ENCODE measurements at places on chromosomes 7 and 10.

GRCh38 chr7:75738975-75739795, 444 bp upstream of the HIP1 start:
- peak; percentile 95 for DNase-seq

DNA sequence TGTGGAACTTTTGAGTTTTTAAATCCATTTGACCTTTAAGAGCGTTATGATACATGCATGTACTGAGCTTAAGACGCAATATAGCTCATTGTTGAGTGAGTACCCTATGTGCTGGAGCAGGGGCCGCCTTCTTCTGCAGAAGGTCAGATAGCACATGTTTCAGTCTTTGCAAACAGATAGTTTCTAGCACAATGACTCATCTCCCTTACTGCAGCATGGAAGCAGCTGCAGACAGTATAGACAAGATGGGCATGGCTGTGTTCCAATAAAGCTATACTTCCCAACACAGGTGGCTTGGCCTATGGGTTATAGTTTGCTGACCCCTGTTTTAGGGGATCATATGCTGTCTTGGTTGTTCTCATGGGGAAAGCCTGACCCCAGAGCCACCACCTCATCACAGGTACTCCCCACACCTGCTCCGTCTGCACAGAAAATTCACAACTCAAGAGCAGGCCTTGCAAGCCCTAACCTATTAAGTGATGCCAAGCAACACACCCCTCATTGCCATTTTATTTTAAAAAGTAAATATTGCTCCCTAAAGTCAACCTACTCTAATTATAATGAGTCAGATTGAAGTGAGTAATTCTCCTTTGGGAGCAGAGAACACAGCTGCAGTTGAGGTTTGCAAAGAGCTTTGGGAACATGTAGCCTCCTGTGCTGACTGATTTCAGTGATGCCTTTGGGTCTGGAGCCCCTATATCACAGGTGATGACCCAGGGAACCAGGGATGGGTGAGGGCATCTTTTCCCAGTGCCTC, 330.1 kb downstream of the PAXIP1 start:
- no peak for DNase-seq

GRCh38 chr10:128568990-128569945, 443.0 kb upstream of the MKI67 start:
- DNase-seq: no peak

- DNase-seq: no peak
These were observed 22.8 kb downstream of the CALML3 start for GRCh38 chr10:5547681-5547930.

- no peak for DNase-seq
These were observed 54.5 kb upstream of the CD36 start for GRCh38 chr7:80583901-80584300.

DNA sequence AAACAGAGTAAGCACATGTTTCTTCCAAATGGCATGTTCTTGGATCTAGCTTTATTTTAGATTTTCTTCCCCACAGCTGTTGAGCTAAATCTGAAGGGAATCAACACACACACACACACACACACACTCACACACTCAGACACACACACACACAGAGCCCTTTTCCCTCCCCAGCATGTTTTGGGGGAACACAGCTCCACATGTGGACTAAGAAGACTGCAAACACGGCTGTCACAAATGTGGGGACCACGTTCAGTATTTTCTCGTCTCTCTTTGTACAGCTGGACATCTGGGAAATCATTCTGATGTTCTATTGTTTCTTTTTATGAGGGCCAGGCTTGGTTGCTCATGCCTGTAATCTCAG, 116.3 kb downstream of the ABLIM1 start:
- no peak for DNase-seq

GRCh38 chr10:121237718-121238117, 360.5 kb downstream of the FGFR2 start:
- DNase-seq: no peak

- DNase-seq: no peak
These were observed 261.6 kb downstream of the CNTNAP2 start for GRCh38 chr7:146378196-146378595.

- DNase-seq: no peak
These were observed 97.7 kb upstream of the TCF7L2 start for GRCh38 chr10:112852306-112852705.

- peak; percentile 55 for DNase-seq
These were observed 972 bp downstream of the PAOX start for GRCh38 chr10:133379801-133380666.

DNA sequence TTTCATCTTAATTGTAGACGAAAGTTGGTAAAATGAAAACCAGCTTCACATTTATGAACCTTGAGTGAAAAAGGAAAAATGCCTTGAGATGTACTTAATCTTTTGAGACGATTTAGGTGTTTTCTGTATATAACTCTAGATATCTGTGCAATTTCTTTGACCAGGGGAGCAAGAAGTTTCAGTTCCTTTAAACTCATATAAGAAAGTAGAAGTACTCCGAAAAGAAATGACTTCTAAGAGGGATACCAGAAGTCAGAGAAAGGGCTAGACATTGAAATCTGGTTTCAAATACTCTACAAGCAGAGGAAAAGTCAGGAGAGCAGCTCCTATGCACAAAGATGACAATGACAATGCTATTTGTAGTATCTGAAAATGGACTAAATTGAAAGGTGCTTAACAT, 303.7 kb downstream of the BAMBI start:
- no peak for DNase-seq

GRCh38 chr7:83289419-83289993, 126.8 kb upstream of the PCLO start:
- DNase-seq: no peak

- DNase-seq: no peak
These were observed 8.5 kb upstream of the RSBN1L start for GRCh38 chr7:77687747-77688144.

DNA sequence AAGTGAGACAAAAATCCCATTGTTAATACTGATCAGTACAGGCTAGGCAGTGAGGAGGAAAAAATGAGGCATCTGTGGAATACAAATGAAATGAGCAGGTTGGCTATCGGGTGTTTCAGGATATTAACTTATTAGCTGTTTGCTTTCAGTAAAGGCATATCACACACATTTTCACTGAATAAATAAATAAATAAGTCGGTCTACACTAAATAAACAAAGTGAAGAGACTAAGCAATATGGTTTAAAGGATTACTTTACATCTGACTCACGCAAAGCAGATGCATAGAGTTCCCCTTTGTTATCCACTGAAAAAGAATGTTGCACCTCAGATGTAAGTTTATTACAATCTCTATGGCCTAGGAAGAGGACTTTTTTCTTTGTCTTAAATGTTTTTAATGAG, 6.3 kb upstream of the SEMA3A start:
- no peak for DNase-seq

DNA sequence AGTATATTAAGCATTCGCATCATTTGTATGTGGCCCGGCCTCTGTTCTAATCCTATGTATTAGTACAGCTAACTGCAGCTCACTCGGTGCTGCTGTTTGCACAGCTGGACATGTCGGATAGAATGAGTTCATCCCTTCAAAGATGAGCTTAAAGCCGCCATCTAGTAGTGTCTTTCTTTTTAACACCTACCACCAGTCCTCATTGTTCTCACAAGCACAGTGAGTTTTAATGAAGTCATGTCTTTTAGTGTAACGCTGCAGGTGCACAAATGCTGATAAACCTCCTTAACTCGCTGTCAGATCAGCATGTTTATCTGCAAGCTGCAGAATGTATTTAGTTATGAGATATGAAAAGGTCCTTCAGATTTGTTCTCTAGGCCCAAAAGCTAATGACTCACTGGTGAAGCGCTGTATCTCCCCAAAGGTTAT, 247.5 kb downstream of the MTERF1 start:
- DNase-seq: no peak

GRCh38 chr7:19145434-19146115, 354 bp upstream of the FERD3L start:
- no peak for DNase-seq

- DNase-seq: no peak
These were observed 28.2 kb downstream of the ARHGAP21 start for GRCh38 chr10:24695452-24695851.

- no peak for DNase-seq
These were observed 549.6 kb downstream of the HTR7 start for GRCh38 chr10:90308223-90308622.

DNA sequence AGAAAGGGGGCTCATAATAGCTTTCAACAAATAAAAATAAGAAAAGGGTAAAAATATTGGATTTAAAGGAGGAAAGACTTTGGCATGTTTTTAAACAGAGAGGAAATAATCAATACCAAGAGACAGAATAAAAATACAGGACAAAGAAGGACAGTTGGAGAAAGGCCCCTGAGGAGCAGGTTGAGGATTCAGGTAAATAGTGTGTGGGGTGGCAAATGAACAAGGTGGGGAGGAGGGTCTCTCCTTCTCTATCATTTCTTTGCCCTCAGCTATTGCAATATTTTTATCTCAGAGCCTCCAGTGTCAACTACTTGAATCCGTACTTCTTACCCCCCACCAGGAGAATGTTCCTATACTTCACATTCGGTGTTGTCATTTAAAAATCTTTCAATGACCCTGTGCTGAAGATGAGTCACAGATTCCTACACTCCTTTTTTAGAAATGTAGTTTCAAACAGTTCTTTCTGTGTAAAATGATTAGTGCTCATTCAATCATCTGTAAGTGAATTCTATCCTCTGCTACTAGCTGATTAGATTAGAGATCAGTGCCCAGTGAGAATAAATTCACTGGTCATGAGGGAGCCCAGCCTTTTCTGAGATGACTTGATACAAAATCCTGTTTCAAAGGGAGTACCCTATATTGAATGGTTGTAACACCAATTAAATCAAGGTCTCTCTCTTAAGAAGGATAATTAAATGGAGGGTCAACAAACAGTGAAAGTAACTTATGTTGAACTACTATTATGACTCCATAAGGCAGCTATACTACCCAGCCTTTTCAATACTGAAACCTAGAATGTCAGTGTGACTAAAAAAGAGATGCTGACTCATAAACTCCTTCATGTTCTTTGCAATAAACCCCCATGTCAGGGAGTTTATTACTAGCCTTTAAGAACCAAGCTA, 50.4 kb upstream of the WNT16 start:
- no peak for DNase-seq

DNA sequence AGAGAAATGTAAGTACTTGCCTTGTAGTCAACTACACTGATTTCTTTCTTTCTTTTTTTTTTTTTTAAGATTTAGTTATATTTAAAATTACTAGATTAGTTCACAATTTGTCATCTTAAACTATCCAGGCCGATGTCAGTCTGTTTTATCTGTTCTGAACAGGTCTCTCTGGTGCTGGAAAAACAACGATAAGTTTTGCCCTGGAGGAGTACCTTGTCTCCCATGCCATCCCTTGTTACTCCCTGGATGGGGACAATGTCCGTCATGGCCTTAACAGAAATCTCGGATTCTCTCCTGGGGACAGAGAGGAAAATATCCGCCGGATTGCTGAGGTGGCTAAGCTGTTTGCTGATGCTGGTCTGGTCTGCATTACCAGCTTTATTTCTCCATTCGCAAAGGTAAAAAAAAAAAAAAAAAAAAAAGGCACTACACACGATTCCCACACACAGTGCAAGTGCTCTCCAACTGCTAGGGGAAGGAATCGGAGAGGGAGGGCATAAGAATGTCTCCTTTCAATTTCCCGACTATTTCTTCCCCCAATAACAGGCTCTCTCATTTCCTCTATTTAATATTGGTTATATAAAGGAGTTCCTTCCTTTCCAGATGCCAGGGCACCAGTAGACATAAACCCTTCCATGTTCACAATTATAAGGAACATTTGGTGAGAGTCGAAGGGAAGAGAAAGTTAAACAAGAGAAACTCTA, 53.4 kb downstream of the PAPSS2 start:
- DNase-seq: no peak

DNA sequence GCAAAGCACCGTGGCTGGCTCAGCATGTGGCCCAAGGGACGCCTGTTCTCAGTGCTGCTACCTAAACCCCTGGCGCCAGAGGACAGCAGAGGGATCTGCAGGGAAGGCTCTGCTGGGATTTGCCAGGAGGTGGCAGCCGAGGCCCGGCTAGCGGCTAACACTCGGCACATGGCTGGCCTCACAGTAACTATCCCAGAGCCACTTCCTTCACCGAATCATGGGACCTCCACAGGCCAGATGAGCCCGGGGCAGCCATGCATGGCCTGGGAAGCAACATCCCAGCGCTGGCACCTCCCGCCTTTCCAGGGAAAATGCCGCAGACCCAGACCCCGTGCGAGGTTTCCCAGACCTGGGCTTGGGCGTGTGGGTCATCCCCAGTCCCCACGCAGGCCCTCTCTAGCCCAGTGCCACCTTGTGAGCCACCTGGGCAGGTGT, 36.4 kb downstream of the DPYSL4 start:
- peak; percentile 77 for DNase-seq

- no peak for DNase-seq
These were observed 159.1 kb upstream of the TCF7L2 start for GRCh38 chr10:112790921-112791320.

DNA sequence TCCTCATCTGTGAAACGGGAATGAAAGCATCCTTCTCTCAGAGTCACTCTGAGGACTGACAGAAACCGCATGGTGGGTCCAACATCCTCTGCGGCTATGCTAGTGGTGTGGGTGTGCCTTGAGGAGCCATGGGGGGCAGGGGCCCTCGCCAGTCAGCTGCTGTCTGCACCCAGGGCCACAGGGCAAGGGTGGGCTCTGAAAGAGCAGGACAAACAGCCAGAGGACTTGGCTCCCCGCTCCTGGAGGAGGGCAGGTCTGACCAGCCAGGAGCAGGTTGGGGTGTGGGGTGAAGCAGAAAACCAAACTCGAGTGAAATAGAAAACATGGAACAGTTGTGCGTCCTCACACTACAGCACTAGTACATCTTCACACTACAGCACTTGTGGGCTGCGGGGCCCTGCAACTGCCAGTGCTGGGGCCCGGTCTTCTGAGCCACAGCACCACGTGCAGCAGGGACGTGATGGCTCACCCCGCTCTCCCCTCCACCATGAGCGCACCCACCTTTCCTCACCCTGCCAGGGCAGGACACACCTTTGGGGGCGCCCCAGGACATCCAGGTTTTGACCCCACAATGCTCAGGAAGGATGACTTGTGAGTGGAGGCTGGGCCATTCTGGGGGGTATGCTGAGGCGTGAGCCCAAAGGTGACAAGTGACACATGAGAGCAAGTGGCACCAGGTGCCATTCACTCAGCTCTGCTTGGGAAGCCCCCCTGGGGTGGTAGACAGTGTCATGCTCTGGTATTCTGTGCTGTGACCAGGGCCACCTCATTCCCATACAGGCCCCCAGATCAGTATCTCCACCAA, 96.1 kb upstream of the RET start:
- no peak for DNase-seq

DNA sequence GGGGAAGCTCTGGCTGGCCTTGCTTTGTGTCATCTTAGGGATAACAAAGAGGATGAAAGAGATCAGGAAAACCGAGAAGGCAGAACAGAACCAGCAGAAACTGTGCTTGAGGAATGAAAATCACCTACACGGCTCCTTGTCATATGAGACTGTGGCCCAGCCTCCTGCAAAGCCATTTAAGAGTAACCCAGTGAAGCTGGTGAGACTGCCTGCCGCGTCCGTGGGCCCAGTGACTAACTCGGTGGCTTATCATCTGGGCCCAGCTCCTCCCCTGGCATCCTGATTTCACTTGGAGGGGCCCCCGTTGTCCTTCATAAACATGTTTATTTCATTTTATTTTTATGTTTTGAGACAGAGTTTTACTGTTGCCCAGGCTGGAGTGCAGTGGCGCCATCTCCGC, 30.7 kb downstream of the HTRA1 start:
- no peak for DNase-seq

Measured in substantia nigra (tissue), 51 donors.